ENCODE measurements at places on chromosomes 16 and 17.
A peak's percentile ranks its signal among the peaks of the same experiment; 100 is the strongest.

GRCh38 chr16:11533588-11533987 is 53.1 kb downstream of the LITAF start:
- DNase-seq, result no peak

DNA sequence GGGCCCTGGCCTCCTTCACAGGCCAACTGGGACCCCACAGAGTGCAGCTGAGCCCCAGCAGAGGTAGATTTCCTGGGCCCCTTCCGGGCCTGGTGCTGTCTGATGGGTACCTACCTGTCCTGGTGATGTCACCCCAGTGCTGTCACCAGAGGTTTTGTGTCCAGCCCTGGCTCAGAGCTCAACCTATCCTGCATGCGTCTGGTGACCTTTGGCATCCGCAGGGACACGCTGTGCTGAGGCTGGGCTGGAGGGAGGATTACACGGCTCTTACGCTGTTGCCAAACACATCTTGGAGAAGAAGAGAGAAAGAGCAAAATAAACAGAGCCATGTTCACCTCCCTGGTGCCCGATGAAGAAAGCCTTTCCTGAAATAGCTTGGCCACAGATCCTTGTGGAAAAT is 70.6 kb upstream of the MED9 start:
- DNase-seq, result no peak

DNA sequence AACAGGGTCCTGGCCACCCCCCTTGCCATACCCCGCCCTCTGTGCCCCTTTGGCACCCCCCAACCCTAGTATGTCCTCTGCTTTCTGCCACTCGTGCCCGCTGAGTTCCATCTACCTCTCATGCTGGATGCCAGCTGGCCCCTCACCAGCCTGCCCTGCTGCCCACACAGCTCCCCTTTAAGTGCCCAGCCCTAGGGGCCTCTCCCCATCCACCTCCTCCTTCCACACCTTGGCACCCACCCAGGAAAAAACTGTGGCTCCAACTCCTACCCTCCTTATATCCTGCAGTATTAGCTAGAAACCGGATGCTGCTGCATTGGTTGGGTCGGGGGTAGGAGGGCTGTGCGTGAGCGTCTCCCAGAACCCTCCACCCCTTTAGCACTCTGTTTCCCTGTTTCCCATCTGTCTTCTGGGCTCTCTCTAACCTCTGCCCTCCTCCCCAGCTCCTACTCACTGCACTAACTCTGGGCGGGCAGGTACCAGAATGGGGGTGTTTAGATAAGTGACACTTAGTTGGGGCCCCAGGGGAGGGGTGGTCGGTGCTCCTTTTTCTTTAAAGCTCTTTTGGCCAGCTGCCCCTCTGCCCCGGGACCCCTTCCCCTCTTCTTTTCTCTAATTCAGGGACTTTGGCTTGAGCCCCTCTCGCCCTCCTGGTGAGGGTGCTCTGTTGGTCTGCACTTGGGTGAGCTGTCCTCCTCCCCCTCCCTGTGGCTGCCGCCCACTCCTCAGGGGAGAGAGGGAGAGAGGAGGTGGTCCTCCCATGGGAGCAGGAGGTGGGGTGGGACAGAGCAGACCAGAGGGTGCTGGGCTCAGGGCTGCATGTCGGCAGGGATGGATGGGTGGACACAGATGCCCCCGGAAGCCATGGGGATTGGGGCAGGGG is 9.9 kb downstream of the NR1D1 start:
- DNase-seq, result no peak

DNA sequence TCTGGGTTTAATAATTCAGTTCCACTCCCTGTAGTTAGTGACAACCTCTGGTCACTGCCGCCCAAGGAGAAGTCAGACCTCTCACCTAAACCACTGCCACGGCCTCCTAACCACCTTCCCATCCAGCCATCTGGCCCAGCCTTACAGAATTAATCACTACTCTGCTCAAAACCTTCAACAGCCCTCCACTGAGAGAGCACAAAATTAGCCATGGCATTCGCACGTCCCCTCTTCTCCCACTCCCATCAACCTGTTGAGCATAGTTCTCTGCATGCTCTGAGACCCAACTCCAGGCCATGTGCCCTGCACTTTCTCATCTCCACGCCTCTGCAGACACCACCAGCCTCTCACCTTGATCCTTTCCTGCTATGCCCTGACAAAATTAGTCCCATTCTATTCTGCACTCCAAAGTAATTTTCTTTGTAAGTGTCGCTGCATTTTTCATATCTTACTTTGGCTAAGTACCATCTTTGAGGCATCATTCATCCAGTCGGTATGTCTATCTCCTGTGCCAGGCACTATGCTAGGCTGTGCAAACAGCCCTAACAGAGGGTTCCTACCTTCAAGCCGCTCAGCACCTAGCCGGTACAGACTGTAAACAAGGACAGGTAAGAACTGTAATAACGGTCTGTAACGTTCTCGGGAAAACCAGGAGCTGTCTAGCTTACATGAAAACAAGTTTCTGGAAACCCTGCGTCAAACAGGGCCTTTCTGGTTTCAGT is 963 bp downstream of the COPRS start:
- no peak for DNase-seq

- DNase-seq, result no peak
Measured at GRCh38 chr16:85350146-85350728, 238.0 kb upstream of the CIBAR2 start.

GRCh38 chr16:78099271-78100111 is at the start of gene WWOX:
Gene WWOX (plus strand): TSS chr16:78099654.
- peak; percentile 87 for DNase-seq

- DNase-seq, result no peak
Measured at GRCh38 chr16:48136547-48137360, 19.0 kb downstream of the ABCC12 start.

- no peak for DNase-seq
Measured at GRCh38 chr17:42283241-42284023, 4.9 kb upstream of the STAT5A start.

- no peak for DNase-seq
Measured at GRCh38 chr16:56613706-56614105, 5.3 kb downstream of the MT2A start.

DNA sequence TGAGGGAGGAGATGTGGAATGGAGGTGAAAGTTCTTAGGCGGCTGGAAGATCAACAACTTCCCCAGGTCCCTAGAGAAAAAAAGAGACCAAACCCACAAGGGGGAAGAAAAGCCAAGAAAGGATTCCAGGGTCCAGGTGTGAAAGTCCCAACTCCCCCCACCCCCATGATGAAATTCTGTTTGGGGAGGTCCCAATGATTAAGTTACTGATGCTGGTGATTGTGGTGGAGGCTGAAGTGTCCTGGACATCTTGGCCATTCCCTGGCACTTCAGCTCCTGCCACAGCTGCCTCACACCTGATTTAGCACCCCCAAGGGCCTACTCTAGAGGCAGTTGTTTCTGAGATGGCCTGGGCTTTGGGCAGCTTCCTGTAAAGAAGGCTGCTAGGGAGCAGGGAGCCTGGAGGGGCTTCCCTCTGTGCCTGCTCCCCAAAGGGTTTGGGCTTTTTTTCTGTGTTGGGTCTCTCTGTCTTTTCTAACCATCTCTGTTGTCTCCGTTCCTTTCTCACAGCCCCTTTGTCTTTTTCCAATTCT is 13.1 kb downstream of the HOXB4 start:
- DNase-seq, result no peak

GRCh38 chr17:65181237-65182061 is 44.3 kb downstream of the RGS9 start:
- DNase-seq, result peak; percentile 45

DNA sequence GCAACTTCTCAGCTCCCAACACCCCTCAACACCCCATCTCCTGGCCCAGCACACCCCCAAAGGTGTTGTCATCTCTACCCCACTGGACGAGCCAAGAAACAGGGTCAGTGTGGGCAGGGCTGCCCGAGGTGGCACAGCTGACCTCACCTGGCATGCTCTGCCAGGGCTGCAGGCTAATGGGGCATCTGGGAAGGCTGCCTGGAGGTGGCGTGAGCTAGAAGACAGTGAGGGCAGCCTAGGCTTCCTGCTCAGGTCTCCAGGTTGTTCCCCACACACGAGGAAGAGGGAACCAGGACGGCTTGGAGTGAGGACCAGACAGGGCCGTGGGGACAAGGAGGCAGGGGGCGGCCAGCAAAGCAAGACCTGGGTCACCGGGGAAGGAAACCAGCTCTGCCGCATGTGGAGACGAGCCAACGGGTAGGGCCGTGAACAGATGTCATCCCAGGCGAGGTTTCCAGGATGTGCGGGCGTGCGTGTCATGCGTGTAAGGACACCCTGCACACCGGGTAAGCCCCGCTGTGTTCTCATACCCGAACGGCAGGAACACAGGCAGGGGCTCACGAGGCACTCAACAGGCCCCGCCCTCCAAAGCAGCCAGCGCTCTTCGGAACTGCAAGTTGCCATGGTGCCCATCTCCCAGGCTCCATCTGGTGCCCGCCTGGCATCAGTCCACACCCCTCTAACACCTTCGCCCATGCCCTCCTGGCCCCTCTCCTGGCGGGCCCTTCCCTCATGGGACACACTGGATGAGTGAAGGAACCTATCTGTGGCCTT is 29.6 kb upstream of the PVALEF start:
- DNase-seq, result no peak

DNA sequence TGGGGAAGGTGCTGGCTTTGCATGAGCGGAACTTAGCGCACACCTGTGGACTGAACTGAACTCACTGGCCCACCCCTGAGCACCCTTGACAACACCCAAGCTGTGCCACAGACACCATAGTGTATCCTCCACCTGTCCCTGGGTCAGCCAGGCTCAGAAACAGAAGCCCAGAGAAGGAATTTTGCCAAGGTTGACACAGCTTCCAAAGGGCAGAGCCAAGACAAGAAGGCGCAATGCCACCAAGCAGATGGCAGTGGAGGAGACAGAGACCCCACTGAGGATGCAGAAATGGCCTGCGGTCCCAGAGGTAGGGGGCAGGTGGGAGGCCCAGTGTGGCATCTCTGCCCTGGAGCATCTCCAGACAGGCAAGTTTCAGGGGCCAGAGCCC is 169.0 kb downstream of the ENGASE start:
- DNase-seq, result no peak

DNA sequence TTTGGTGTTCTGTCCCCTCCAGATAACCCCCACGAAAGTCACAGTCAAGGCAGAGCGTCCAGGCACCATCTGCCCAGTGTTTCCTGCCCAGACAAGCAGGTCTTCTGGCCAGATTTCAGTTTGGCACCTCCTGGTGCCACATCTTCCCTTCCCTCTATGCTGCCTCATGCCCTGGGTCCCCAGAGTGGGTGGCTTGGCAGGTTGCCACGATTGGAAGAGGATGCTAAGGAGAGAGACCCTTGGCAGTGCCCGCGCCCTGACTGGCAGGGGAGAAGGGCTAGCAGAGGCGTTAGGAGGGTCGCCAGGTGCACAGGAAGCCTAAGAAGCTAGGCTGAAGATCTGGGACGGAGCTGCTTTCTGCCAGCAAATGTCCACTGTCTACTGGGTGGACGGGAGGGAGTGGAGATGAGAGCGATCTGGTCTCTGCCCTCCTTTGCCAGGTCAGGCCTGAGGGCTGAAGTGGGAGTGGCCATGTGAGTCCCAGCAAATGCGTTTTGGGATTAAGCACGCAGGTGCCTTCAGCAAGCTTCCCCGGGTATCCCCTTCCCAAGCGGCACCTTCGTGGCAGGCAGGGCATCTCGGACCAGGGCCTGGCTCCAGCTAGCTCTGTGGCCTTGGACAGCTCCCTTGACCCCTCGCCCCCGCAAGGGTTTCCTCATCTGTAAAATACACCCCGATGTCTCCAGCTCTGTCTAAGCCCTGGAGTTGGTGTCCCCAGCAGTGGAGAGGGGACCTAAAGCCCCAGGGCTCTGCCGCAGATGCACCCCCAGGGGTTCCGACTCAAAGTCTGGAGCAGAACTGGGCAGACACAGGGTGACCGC is 13.4 kb upstream of the CD300A start:
- DNase-seq, result no peak

DNA sequence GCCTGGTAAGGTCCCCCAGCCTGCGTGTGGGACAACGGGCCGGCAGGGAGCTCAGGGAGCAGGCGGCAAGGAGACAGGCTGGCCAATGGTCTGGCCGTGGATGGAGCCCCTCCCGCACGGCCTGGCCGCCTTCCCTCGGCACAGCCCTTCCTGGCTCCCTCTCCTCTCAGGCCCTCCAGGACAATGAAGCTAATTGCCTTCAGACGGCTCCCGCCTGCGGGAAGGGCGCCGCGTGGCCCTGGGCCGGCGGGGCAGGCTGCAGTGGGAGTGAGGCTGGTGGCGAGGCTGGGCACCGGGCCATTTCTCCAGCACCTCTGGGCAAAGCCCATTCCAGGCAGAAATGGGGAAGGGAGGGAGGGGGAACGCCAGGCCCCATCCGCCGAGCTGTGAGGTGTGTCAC is 50.9 kb downstream of the ENGASE start:
- DNase-seq, result no peak

GRCh38 chr17:41835800-41836549 is at the start of gene NT5C3B:
Gene NT5C3B (minus strand): TSS chr17:41836232. CDS start chr17:41836193, 39 bp downstream.
- DNase-seq, result peak; percentile 87

DNA sequence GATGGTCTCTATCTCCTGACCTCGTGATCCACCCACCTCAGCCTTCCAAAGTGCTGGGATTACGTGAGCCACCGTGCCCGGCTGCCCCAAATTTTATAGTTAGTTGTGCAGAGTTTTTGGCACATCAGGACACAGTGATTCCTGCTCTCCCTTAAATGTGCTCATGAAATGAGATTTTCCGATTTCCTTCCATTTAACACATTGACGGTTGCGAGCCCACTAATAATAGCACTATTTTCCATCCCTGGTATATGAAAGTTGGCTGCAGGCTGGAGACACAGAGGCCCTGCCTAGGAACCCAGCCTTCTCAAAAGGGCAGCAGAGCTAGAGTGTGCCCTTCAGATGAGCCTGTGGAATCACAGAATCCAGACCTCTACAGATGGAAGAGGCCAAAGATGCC is 17.4 kb upstream of the MYH10 start:
- DNase-seq, result no peak

GRCh38 chr17:82081966-82082365 is 16.1 kb downstream of the FASN start:
- DNase-seq, result no peak

DNA sequence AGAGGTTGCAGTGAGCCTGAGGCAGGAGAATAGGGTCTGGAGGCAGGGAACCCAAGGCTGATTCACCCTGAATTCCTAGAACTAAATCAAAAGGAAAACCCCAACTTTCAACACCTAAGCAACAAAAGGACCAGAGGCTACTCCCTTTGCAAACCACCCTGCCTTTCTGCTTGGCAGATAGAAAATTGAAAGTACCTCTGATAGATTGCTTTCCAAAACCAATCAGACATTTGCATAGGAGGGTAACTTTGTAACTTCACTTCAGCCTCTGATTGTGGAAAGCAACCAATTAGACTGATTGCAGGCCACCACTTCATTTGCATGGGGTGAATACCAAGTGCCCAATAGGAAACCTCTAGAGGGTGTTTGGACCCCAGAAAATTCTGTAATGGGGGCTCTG is 10.9 kb upstream of the TMEM98 start:
- DNase-seq, result no peak

DNA sequence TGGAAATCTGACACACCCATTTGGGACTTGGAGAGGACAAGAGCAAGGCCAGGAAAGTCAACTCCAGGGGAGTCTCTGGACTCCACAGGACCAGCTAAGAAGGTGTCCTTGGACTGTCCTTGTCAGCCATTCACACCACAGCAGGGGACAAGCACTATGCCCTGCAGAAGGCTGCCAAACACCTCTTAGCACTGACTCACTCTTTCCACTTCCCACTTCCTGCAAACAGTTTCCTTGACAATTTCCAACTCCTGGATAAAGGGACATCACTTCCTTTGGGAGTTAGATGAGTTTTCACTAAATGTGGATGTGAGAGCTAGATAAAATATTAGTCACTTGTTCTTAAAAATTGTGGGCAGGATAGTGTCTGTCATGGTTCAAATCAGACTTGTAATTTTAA is 37.8 kb upstream of the BCAR1 start:
- DNase-seq, result no peak
